ENCODE measurements at places on chromosomes 1 and 21.

DNA sequence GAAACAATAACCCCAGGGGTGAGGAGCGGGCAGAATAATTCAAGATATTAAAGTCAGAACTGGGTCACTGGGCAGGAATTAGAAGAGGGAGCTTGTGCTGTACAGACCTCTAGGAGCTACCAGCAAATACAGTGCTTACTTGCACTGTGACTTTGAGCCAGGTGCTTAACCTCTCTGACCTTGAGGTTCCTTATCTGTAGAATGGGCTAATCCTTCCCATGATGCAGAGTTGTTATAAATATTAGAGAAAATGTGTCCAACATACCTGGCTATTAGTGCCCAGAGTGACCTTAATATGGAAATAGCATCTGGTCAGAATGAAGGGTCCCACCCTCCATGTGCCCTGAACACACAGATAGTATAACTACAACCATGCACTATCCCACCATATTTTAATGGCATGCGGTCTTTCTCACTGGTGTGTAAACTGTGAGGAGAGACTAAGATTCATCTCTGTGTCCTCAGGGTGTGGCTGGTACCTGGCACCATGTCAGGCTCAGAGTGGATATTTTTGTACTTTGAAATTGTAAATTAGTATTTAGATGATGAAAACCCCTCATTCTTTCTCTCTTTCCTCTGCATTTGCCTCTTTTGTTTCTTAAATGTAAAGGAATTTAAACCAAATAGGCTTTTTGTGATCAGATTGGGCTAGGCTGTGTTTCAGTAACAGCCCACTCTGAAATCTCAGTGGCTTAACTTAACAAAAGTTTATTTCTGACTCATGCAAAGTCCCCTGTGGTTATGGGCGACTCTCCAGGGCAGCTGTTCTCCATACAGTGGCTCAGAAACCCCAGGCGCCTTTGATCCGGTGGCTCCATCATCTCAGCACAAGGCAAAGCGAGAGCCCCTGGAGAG is 60.0 kb upstream of the ROR1 start:
- DNase-seq: no peak

GRCh38 chr1:112818990-112819689 is 104.0 kb upstream of the PPM1J start:
- peak; percentile 27 for DNase-seq

GRCh38 chr21:38267991-38268863 is 11.4 kb downstream of the KCNJ15 start:
- no peak for DNase-seq

GRCh38 chr1:151371370-151372057 is 991 bp downstream of the SELENBP1 start:
- DNase-seq: peak; percentile 54

GRCh38 chr1:40825435-40825788 is 36.8 kb downstream of the CITED4 start:
- DNase-seq: peak; percentile 51

- DNase-seq: no peak
These were observed 197.2 kb downstream of the CHRM3 start for GRCh38 chr1:239583536-239583935.

DNA sequence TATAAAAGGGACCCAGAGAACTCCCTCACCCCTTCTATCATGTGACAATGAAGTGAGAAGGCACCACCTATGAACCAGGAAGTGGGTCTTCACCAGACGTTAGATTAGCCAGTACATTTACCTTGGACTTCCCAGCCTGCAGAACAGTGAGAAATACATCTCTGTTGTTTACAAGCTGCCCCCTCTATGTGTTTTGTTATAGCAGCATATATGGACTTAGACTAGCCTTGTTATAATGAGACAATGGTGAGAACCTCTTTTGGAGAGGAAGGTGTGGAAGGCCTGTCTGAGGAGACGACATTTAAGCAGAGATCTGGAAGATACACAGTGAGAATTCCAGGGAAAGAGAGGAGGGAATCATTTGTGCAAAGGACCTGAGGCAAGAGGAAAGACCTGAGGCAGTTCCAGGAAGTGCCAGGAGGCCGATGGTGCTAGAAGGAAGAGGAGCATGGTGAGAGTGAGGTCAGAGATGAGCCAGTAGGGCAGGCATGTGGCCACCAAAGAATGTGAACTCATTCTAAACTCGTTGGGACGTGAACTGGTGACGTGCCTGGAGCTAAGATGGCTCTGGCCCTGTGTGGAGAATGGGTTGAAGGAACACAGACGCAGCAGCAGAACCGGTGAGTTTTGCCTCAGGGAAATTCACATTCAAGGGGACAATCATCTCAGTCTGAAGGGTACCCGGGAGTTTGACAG is 98.9 kb upstream of the IRF2BP2 start:
- no peak for DNase-seq

GRCh38 chr1:171636141-171636540 is 14.1 kb downstream of the MYOCOS start:
- no peak for DNase-seq

DNA sequence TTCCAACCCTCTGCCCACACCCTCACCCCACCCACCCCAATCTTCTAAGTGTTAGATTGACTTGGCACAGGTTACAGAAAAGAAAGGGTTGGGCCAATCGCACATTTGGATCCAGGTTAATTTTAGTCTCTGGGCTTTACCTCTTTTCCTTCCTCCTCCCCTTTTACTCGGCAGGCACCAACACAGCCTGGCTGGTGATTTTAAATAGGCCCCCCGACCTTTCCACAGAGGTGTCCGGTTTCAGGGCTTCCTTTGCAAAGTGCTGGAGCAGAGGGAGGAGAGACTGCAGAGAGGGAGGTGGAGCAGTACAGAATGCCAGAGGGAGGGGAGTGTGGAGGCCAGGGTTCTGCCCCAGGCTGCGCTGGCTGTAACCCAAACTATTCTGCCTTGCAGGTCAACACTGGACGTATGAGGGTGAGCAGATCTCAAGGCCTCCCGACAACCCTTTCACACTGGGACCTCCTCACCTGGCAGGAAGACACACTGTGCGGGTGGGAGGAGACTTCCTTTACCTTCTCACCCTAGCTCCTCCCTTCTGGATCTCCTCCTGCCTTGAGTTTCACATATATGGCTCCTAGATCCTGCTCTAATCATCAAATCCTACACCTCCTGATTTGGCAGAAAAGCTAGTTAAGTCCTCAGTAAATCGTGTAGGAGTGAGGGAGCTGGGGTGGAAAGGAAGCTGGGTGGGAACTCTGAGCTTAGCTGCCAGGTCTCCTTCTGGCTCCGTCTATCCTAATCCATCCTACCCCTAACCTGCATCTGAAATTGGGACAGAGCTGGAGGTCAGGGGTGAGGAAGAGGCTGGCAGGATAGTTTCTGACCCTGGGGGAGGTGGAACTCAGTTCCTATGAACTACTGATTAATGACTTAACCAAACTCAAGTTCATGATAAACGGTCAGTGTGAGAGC is 2.4 kb downstream of the CA14 start:
- DNase-seq: peak; percentile 34

DNA sequence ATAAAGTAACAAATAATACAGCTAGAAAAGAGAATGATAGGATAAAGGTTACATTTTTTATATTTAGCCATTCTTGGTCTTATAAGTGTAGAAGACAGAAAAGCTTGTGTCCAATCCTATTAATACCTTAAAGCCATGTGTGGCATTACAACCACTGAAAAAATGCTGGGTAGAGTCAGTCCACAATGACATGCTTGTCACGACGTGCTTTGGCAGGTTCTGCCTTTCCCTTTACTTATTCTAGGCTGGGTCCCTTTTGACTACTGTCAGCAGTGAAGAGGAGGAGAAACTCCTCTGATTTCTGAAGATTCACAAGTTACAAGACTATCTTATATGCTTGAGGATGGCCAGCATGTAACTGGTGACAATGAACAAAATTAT is 14.6 kb upstream of the AIM2 start:
- no peak for DNase-seq

GRCh38 chr1:60619581-60619980 is 462.8 kb upstream of the NFIA start:
- DNase-seq: peak; percentile 51

DNA sequence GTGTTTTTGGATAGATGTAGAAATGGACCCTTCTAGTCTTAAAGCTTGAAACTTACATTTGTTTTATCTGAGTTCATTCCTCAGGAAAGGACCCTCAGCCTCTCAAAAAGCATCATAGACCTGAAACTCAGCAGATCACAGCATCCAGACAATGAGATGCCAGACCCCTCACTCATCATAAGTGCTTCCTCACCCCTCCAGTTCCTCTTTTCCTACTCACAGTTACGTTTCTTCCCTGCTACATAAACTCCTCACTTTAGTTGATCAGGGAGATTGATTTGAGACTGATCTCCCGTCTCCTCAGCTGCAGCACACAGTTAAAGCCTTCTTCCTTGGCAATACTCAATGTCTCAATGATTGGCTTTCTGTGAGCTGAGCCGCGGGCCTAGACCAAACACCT is 282.0 kb downstream of the FAM72C start:
- DNase-seq: no peak

DNA sequence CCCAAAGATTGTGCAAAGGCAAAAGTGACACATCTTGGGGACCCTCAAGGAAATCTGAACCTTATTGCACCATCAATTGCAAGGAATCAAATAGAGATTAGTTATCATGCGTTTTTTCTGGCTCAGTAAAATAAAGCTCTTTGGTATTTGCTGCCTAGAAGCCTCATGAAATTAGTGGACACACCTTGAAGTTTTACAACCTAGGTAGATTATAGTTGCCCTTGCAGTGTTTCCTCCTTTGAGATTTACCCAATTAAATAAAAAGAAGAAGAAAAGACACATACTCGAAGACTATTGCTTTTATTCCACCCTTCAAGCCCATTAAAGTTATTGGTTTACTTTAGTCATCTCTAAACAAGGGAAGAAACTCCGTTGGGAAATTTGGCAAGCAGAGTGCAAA is 70.0 kb downstream of the IL23R start:
- DNase-seq: no peak

GRCh38 chr1:243731301-243731891 is 118.6 kb downstream of the AKT3 start:
- peak; percentile 36 for DNase-seq

GRCh38 chr1:117128323-117129079 is 7.0 kb upstream of the TRIM45 start:
- peak; percentile 48 for DNase-seq

- no peak for DNase-seq
These were observed 64.7 kb downstream of the SNRPE start for GRCh38 chr1:203926025-203926540.

DNA sequence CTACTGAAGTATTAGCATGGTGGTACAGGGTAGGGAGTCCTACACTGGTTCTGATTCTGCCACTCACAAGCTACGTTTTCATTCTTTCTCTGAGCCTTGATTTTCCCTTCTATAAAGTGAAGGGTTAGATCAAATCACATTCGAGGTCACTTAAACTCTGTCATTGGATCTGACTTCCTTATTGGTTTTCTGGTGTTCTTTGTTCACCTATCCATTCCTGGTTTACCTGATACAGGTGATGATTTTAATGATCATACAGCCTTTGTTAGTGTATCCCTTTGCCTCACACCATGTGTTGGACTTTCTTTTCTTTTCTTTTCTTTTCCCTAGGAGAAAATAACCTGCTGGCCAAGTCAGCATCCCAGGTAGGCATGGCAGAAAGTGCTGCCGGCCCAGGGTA is 74.8 kb downstream of the NOS1AP start:
- DNase-seq: no peak

DNA sequence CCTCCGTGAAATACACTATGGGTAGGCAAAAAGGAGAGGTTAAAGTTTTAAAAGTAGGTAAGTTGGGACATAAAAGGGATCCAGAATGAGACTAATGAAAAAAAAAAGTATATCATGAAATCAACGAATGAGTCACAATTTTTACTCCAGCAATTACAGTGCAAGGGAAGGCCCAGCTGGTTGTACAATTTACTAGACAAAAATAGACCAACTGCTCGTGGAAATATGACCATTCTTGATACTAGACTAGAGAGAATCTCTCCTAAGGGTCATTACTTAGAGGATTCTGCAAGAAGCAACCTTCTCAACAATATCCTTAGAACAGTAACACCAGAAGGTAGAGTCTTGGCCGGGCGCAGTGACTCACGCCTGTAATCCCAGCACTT is 55.1 kb upstream of the EFHD2 start:
- DNase-seq: no peak

- no peak for DNase-seq
These were observed 30.4 kb upstream of the ARHGEF16 start for GRCh38 chr1:3423896-3424611.

- no peak for DNase-seq
These were observed 70.6 kb downstream of the SNRPE start for GRCh38 chr1:203931953-203932352.

- peak; percentile 18 for DNase-seq
These were observed 47.9 kb downstream of the SERBP1 start for GRCh38 chr1:67382292-67382691.

GRCh38 chr1:85366391-85367170 is 90.1 kb upstream of the BCL10 start:
- peak; percentile 85 for DNase-seq

DNA sequence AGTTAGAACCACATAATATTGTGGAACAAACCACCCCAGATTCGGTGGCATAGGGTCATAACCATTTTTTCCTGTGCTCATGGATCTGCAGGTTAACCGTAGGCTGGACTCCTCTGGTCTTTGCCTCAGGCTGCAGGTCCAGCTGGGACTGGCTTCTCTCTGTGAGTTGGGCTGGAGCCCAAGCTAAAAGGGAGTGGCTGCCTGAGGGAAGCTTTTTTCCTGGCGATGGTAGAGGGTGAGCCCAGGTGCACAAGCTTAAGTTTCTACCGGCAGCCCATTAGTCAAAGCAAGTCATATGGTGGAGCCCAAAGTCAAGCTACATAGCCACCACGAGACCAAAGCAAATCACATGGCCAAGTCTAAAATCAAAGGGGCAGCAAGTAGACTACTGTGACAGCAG is 13.8 kb downstream of the EPHX4 start:
- no peak for DNase-seq

DNA sequence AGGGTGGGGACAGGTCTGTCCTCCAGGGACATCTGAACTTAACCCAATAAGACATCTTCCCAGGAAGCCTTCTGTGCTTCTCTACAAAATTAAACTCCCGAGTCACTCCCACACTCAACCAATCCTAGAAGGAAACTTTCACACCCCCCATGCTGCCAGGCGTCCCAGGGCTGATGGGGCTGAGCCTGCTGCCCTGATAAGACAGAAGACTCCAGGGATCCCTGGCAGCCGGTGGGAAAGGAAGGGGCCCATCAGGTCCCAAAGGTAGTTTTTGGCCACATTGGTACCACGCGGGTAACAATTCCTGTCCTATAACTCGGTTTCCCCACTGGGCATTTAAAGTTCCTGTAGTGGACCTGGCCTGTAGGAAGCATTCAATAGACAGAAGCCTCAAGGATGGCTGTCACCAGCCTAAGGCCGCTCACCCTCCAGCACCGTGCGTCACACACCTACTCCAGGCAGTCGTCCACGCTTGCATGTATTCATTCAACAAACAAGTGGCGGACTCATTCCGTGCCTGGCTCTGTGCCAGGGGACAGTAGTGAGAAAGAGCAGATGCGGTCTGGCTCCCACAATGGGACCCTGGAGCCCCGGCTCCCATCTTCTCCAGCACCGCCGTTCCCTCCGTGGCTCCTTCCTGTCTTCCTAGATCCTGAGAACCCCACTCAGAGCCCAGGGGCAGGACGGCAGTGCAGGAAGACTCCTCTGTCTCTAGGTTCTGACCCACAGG is 465.2 kb downstream of the NPHP4 start:
- no peak for DNase-seq
